Activated CD4-positive, alpha-beta T cell treated with anti-CD3 and anti-CD28 coated beads for 24 hours (primary cell): ENCODE measurements at places on chromosomes 6 and 20.

DNA sequence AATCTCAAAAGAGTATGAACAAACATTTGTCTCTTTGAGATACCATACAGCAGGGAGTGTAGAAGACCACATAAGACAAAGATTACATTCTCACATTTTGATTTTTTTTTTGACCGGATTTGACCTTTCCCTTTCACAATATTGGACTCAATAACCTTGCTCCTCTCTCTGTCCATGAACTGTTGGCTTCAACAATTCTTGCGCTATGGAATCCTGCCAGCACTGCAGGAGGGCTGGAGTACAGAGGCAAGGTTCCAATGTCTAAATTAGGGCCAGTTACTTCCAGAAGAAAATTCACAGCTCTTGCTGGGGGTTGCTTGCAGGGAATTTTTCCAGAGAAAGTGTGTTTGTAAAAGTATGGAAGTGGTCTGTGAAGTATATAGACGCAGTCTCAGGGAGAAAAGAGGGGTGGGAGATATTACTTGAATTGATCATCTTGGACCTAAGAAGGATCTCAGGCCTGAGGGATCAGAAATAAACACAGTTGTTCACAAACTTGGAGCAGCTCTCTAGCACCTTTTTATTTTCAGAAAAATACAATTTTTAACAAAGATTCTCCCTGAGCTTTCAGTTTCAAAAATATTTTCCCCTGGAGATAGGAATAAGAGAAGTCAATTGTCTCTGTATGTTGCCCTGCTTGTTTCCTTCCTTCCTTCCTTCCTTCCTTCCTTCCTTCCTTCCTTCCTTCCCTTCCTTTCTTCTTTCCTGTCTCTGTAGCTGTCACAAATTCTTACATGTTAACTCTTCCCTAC, 765.9 kb downstream of the BCKDHB start:
- DNase-seq = no peak

DNA sequence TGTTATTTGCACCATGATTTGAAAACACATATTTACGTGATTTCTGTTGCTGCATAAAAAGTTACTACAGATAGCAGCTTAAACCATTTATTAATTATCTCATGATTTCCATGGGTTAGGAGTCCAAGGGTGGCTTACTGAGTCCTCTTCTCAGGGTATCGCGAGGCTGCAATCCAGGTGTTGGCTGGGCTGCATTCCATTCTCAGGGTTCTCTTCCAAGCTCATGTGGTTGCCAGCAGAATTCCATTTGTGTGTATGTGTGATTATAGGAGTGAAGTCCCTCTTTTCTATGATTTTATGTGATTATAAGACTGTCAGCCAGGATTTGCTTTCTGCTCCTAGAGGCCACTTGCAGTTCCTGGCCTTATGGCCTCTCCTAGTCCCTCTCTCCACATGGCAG, 135.1 kb downstream of the FAM83B start:
- DNase-seq = no peak

DNA sequence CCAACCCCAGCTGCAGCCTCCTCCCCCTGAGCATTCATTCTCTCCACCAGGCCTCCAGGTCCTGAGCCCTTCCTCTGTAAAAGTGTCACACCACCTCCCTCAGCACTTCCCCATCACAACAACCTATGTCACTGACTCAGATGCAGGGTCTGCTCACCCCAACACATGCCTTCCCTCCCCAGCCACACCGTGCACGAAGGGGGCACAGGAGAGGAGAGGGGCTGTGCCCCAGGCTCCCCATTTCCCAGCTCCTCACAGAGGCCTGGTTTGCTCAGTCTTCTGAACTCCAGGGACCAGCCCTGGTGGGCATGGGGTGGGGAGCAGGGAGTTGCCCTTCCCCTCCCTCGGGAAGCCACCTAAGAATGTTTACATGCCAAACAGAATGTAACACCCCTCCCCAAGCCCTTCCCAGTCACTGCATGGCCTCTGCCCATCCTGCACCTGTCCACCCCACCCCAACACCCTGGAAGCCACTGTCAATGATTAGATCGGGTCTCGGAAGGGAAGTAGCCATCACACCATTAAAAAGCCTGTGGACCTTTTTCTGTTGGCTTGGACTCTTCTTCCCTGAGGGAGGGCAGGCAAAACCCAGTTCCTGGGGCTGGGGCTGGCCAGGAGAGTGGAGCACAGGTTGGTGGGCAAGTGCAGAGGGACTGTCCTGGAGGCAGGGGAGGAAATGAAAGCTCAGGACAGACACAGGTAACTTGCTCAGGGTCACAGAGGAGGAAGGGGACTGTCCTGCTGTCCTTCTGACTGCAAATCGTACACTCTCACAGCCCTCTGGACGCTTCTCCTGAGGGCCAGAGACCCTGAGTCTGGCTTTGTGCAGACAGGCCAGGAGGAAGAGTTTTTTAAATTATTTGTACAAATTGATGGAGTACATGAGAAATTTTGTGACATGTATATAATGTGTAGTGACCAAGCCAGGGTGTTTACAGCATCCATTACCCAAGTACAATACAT, 10.1 kb upstream of the SLC22A7 start:
- no peak for DNase-seq

DNA sequence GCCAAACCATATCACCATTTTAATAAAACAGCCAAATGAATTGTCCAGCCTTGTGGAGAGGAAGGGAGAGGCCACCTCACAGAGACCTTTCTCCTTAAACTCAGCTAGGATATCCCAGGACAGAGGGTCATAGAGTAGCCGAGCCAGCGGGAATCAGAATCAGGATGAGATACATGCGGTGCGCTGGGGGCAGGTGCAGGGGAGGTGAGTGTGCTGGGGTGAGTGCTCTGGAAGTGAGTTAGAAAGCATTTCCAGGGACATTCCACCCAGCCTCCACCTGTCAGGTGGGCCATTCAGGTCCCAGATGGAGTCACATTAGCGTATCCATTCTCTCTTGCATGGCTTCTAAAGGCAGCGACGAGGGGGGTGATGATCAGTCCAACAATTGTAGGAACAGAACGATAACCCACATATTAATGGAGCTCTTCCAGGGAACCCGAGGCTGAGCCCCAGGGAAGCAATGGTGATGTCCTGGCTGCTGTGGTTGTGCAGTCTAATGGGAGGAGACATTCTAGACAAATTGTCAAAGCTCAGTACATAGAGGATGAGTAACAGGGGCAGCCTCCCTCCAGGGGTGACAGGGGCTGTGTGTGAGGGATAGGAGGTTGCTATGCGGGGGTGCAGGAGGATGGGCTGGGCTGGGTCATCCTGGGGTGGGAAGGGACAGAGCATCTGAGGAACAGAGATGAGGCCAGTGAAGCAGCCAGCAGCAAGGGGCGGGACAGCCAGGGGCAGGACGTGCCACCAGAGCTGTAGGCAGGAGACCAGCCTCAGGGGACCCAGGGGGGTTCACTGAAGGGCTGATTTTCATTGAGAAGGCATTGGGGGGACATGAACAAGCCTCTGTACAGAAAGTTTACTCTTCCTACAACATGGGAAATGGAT, 88.7 kb upstream of the FRMD1 start:
- DNase-seq = no peak

GRCh38 chr6:144330017-144330987, 45.2 kb downstream of the UTRN start:
- no peak for DNase-seq

GRCh38 chr6:152094992-152095592, 287.6 kb downstream of the ESR1 start:
- no peak for DNase-seq

DNA sequence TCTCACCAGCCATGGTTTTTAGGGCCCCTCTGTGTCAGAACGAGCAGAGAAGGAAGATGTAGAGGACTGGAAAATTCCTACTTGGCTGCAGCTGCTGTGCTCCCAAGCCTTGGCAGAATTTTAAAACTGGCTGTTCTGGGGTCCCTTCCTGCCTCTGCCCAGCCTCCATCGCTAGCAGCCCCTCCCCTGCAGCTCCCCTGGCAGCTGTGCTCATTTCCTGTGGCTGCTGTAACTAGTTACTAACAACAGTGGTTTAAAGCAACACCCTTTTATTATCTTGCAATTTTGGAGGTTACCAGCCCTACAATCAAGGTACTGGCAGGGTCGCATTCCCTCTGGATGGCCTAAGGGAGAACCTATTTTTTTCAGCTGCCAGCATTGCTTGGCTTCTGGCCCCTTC, 3.7 kb upstream of the CST11 start:
- DNase-seq = no peak

GRCh38 chr20:60600036-60600435, 641.8 kb downstream of the CDH26 start:
- no peak for DNase-seq

- no peak for DNase-seq
Observed at GRCh38 chr20:13042458-13042794, 33.7 kb downstream of the SPTLC3 start.
